ENCODE measurements at places on chromosomes 7 and 10. TPM values are rescaled to one million over a fixed set of nuclear protein-coding genes. Genes with fewer than 3 reads are reported as not detected.

- DNase-seq: no peak
Measured at GRCh38 chr7:71775648-71776047, 636.5 kb downstream of the CALN1 start.

- no peak for DNase-seq
Measured at GRCh38 chr7:70242826-70243225, 644.6 kb downstream of the AUTS2 start.

DNA sequence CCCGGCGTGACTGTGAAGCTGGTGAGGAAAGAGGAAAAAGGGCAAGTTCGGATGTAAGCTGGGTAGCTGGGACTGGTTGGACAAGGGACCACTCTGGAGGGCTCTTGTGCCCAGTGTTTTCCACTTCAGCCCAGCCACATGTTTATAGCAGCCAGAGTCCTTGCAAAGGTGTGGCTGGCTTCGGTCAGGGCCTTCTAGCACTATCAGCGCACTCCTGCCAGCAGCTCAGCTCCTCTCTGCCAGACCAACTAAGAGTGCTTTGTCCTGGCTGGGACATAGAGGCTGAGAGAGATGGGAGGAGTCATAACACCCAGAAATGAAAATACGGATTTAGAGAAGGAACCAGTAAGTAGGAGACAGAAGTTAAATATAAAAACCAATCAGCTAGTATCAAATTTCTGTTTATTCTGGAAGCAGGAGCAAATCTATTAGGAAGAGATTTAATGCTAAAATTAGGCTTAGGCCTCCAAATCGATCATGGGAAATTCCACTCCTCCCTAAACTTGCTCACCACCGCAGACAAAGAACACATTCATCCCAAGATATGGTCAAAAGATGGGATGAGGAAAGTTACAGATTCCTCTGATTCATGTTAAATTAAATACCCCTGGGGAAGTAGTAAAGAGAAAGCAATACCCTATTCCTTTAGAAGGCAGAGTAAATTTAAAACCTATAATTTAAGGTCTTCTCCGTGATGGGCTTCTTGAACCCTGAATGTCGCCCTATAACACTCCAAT lies 135.0 kb downstream of the RALA start:
- DNase-seq: no peak

DNA sequence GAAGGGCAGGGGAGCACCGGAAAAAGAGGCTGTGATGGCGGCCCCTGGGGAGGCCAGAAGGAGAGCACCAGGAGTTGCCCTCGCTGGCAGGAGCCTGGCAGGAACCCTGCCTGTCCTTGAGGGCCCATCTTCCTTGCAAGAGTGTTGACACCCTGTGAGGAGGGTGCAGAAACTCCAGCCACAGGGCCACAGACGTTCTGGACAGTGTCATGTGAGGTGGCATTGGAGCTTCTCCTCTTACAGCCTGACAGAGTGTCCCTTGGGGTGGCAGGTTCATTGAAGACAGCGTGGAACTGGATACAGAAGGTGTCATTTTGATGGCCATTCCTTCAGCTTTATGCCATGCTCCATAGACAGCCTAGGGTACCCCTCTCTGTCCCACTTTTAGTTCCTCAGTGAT lies 54.2 kb downstream of the RBM20 start:
- no peak for DNase-seq

- peak; percentile 20 for DNase-seq
Measured at GRCh38 chr7:17056491-17057142, 174.8 kb upstream of the AGR3 start.

GRCh38 chr7:149296368-149296767 lies 34.4 kb downstream of the ZNF783 start:
- no peak for DNase-seq

DNA sequence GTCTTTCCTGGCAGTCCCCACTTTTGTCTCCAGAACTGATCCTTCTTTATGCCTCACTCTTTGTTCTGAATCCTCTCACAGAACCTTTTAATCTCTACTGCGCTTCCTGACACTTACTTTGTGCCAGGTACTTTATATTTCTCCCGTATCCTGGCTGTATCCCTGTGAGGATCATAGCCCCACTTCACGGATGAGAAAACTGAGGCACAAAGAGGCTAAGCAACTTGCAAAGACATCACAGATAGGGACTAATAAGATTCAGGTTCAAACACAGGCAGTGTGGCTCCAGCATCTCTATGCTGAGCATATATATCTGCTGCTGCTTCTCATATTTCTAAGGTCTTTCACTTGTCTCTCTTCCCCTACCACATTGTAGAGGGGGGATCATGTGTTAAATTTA lies 116.7 kb downstream of the CHN2 start:
- no peak for DNase-seq

DNA sequence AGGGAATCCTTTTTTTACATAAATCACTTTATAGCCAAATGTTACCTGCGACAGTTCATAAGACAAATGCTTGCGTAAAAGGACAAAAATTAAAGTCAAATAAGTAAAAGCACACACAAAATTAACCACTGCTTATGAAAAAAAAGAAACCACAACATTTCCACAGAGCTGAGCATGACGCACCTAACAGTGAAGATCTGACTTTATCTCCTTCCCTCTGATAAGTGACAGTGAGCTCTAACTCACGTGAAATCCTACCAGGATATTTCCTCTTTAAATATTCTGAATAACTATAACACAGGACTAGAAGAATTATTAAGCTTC lies 225.5 kb downstream of the SFMBT2 start:
- DNase-seq: no peak

DNA sequence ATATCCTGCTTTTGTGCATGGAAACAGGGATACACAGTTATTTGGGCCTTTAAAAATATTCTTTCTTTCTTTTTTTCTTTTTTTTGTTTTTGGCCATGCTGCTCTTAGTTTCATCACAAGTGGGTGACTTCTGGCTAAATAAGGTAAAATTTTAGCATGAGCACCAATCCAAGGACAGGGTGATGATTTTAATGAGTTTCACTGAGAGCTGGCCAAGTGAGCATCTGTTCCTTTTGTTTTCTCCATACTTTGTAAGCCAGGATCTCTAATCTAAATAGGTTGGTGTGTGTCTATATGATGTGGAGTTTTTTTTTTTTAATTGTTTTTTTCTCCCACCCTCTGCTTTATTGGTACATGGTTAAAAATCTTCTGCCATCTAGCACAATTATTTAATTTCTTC lies 106.8 kb downstream of the POLL start:
- DNase-seq: no peak

DNA sequence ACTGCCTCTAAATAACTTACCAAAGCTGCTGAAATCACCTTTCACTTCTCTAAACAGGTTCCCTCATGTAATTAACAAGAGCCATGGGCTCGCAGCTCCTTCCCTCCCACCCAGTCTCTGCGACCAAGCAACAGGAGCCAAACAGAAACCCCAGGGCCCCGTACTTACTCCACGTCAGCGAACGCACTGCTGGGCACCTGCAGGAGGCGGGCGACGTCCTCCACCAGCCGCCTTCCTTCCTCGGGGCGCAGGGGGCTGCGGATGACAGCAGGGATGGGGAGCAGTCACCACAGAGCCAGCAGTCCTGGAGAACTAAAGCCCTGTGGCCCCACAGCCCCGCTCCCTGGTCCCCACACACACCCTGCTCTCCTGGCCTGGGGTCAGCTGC lies 477.0 kb downstream of the PTPRN2 start:
- DNase-seq: no peak

DNA sequence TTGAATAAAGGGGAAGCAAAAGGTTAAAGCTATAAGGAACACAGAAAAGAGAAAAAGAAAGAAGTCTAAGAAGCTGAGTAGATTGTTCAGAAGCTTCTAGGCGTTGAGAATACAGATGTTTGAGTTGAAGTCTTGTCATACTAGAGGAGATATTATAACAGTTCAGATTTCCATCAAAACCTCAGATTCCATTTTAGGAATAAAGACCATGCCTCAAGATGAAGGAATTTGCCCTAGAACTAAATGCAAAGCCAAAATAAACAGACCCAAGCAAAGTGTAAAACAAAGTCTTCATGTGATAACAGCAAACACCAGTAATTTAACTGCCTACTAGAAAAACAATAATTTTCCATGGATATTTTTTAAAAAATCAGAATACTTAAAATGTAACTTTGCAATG lies 476.5 kb upstream of the POT1 start:
- DNase-seq: no peak

DNA sequence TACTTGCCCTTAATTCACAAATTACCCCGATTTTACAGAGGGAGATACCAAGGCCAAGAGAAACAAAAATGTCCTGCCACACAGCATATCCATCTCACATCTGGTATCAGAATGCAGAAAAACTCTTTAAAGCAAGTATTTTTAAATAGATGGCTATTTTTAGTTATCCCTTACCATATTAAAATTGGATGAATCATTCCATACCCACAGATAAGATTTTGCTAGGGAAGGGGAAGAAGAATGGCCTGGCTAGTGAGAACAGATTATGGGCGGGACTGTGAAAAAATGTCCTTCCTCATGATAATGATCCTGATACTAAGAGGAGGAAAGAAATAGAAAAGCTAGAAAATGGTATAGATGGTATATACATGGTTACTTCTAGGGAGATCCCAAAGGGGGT lies 80.6 kb upstream of the GATAD1 start:
- no peak for DNase-seq

- no peak for DNase-seq
Measured at GRCh38 chr10:100995181-100995580, 4.4 kb upstream of the LZTS2 start.

GRCh38 chr7:53904355-53904754 lies 637.8 kb upstream of the VSTM2A start:
- no peak for DNase-seq

GRCh38 chr7:67619175-67619574 lies 622.5 kb downstream of the TYW1 start:
- no peak for DNase-seq

GRCh38 chr7:106313456-106313901 lies 28.7 kb upstream of the NAMPT start:
- DNase-seq: peak; percentile 47

DNA sequence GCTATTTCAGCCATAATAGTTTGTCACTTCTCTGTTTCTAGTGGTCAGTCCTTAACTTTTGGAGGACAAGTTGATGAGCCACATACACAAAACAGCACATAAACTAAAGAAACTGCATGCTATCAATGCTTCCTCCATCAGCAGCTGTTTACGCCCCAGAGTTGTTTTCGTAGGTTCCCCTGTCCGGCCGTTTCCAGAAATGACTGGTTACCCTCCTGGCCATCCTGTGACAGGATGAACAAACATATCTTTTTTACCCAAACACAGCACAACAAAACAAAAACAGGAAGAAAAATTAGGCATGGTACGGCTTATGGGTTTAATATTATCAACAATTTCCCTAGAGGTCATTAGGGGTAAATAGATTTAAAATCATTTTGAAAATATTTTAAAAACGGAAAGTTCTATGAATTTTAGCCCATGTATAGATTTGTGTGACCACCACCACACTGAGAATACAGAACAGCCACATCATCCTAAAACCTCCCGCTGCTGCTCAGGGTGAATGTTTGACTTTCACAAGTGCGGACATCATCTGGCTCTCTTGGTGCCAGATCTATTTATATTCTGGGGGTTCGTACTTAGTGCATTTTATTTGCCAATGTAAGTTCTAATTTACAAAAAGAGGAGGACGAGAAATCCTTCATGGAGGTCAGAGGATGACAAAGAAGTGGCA lies 74.8 kb downstream of the HIPK2 start:
- no peak for DNase-seq

DNA sequence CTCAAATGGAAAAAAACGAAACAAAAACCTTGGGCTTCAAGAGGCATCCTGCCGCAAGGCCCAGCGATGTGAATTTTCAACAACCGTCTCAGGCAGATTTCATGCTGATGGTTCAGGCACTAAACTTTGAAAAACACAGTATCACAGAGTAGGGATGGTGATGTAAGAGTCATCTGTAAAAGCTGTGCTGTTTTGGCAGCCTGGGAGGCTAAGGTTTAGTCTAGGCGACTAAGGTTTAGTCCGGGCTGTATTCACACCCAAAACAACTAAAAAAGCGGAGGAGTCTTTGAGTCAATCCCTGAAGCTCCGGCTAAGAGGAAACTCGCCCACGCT lies 420 bp upstream of the MINPP1 start:
- DNase-seq: no peak

- DNase-seq: no peak
Measured at GRCh38 chr7:36154255-36155212, 1.5 kb downstream of the EEPD1 start.

DNA sequence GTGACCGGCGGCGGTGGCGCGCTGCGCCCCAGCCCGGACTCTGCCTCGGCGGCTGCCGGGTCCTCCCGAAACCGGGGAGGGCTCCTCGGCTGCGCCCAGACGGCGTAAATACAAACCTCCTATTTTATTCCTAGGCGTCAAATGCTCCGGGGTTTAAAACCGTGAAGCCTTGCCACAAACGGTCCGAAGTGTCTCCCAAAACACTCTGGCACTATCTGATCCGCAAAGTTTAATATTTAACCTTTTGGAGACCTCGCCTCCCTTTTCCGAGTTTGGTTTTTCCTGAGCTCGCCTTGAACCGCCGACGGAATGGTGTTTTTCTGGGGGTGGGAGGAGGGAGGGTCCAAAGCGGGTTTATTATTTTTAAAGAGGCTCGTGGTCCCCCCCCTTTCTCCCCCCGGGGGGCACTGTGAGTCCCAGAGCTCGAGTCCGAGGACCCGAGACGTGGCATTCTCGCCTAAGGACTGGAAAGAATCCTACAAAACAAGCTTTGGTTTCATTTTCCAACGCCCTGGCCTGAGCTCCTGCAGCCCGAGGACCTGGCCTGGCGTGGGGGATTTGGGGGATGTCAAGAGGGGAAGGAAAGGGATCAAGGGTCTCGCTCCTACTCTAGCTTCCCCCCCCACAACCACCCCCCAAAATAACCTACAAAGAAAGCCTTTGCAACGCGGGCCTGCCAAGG lies 1.8 kb downstream of the TNRC18 start:
- no peak for DNase-seq

DNA sequence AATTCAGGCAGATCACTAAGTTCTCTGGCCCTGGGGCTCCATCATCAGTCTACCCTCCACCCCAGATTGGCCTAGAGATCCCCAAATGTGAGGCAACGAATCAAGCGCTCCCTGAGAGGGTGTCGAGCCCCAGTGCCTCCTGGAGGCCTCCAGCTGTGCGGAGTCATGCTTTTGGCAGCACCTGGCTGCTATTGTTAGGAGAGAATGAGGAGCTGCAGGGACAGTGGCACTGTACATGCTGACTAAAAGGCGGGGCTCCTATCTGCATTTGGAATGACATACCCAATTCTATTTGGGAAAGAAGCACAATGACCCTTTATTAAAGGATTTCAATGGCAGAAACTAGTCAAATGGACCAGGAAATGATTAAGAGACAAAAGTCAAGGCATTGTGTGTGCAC lies 161.8 kb downstream of the DPY19L1 start:
- DNase-seq: no peak

Gene SFRP5
- not detected for polyA plus RNA-seq

Gene LIPJ
- not detected for polyA plus RNA-seq

Gene TUBAL3
- not detected for polyA plus RNA-seq

Gene VWDE
- polyA plus RNA-seq: 0.02 TPM

Gene CACNB2
- polyA plus RNA-seq: 0.93 TPM

Gene RBM17
- 38.9 TPM for polyA plus RNA-seq

Gene LRRC18
- polyA plus RNA-seq: not detected

Gene HOXA6
- 1.3 TPM for polyA plus RNA-seq

Gene SLF2
- polyA plus RNA-seq: 19.0 TPM

Gene BMPER
- polyA plus RNA-seq: 0.97 TPM

Gene OR13A1
- polyA plus RNA-seq: not detected

Gene ASL
- polyA plus RNA-seq: 25.9 TPM
